ENCODE measurements at places on chromosomes 6 and 20.

GRCh38 chr6:158807515-158808441 lies 11.4 kb downstream of the EZR start:
- DNase-seq: no peak

GRCh38 chr6:158705386-158706126 lies 55.7 kb downstream of the SYTL3 start:
- no peak for DNase-seq

DNA sequence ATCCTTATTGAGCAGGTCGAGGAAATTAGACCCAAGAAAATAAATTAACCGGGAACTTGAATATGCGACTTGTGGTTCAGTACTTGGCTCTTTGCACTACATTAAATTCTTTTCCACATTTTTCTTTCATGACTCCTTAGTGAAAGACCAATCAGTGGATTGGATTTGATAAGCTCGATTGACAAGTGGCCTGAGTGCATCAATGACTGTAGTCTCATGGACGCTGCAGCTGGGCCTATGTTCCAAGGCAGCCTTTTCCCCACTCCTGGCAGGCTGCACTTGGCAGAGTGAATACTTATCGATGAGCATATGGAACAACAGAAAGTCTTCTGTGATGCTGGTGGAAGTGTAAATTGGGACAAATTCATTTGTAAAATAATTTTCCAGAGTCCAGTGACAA lies 210.8 kb upstream of the EXOC2 start:
- DNase-seq: no peak

GRCh38 chr20:42756991-42757390 lies 432.7 kb downstream of the PTPRT start:
- no peak for DNase-seq

GRCh38 chr6:125781314-125781868 lies 9.4 kb upstream of the NCOA7 start:
- no peak for DNase-seq

- no peak for DNase-seq
Measured at GRCh38 chr6:2147766-2148448, 97.5 kb downstream of the GMDS start.

GRCh38 chr20:51529081-51529681 lies 13.3 kb downstream of the NFATC2 start:
- no peak for DNase-seq

DNA sequence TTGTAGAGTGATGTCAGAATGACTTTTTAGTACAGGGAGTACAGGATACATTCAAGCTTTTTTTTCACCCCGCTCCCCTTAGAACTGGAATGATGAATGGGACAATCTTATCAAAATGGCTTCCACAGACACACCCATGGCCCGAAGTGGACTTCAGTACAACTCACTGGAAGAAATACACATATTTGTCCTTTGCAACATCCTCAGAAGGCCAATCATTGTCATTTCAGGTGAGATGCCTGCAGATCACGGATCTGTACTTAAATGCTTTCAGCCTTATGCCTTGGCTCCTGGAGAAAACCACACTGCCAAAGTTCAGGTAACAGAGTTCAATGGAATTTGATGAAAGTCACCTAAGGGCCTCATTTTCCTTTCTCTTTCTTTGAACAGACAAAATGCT lies 8.5 kb downstream of the TNFAIP3 start:
- no peak for DNase-seq

GRCh38 chr6:157961153-157961831 lies 20.4 kb upstream of the SYNJ2 start:
- DNase-seq: no peak

- no peak for DNase-seq
Measured at GRCh38 chr20:40892642-40893041, 136.0 kb upstream of the TOP1 start.

DNA sequence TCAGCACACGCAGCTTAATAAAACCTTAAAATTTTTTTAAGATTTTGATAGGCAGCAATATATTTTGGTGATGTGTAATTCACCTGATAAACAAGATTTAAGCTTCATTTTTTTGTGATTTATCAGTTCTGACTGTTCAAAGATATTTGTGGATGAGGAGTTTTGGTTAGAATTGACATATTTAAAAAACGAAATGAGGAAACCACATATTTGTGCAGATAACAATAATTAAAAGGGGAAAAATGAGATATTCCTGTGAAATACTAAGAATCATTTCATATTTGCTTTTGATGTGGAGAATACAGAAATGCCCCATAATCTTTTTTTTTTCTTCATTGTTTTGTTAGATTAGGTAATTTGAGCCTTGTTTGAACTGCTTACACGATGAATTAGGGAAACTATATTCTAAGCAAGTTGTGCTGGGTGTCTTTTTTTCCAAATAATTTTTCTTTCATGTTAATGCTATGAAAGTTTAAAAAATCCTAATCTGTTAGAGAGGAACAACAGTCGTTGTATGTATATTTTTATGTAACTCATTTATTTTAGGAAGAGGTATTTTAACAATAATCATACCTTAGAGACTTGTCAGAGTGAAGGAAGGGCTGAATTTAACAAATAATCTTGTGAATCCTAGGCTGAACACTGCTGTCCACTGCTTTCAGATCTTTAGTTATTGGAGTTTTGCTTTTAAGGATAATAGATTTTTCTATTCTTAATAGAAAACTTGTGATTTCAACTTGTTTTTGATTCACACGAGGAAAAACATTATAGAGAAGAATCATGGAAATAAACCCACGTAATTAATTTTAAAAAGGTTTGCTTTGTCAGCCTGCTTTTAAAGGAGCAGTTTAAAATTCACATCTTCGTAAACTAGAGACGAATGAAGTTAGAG lies 4.0 kb downstream of the ARID1B start:
- no peak for DNase-seq

DNA sequence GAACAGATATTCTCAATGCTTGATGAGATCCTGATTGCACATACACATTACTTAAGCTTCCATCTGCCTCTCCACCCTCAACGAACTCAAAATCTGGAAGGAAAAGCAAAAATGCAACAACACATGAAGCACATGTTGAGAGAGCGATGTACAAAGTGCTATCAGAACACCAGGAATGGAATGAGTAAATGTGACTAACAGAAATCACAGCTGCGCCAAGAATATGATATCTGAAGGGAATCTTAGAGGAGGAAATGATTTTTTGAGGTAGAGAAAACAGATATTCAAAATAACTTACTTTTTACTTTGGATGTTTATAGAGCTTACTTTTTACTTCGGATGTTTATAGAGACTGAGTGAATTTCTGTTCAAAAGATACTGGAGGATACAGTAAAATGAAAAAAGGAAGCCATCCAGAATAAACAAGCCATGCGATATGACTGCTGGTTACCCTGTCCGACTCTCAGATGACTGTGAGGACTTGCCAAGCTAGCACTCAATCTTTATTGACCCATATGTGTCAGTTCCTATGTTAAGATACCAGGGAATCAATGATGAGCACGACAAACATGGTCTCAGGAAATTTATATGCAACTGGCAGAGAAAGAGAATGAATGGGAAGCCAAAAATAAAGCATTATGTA lies 102.0 kb downstream of the SMLR1 start:
- no peak for DNase-seq

DNA sequence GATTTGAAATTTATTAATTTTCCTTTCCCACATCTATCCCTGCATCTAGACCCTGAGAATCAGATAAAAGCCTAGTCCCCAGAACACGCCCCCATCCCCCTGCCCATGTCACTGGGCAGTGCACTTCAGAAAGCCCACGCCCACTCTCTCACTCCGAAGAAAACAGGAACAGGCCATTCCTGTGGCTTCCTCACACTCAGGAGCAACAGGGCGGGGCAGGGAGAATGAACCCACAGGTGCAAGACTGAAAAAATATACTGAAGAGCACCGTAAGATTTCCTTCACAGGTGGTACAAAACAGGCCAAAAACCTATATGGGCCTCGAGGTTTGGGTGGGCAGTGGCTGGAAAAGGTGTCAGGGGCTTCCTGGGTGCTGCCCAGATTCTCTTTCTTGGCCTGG lies 3.4 kb downstream of the OXT start:
- no peak for DNase-seq

DNA sequence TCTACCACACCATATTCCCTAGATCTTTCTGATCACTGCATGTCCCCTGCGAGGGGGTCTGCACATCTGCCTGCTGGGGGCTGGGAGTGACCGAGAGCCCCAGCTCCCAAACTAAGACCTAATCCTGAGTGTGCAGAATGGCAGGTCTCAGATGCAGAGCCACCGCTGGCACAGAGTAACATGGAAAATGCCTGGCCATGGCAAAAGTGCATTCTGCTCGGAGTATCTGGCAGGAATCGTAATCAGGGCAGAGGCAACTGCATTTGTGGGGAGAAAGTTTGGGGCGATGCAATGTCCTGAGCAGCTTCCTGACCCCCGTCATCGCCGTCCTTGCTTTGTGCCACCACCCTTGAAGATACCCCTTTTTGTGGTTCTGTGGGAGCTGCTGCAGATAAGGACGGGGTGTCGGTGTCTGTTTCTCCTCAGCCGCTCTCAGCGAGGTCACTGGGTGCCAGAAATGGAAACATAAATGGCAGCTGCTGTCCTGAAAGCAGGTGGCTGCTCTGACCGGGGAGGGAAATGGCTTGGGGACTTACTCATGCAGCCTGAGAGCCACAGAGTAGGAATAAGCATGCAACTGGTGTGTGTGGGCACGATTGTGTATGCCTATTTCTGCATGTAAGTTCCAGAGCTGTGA lies 157.9 kb downstream of the LY86 start:
- no peak for DNase-seq

- DNase-seq: no peak
Measured at GRCh38 chr6:82458147-82458546, 94.5 kb downstream of the TPBG start.

DNA sequence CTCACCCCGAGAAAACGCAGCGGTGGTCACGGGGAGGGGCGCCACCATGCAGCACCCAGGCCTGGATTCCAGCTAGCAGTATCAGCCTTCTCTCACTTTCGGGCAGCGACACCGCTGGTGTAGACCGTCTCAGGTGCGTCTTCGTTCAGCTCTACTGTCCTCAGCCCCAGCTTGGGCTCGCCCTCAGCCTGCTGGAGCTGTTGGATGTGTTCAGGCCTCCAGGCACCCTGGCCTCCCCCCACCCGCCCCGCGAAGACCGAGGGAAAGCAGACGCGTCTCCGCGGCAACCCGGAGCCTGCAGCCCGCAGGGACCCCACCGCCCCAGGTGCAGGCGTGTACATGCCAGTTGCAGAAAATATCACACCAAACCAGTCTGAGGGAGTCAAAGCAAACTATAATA lies 60.8 kb upstream of the CARMIL1 start:
- DNase-seq: no peak

DNA sequence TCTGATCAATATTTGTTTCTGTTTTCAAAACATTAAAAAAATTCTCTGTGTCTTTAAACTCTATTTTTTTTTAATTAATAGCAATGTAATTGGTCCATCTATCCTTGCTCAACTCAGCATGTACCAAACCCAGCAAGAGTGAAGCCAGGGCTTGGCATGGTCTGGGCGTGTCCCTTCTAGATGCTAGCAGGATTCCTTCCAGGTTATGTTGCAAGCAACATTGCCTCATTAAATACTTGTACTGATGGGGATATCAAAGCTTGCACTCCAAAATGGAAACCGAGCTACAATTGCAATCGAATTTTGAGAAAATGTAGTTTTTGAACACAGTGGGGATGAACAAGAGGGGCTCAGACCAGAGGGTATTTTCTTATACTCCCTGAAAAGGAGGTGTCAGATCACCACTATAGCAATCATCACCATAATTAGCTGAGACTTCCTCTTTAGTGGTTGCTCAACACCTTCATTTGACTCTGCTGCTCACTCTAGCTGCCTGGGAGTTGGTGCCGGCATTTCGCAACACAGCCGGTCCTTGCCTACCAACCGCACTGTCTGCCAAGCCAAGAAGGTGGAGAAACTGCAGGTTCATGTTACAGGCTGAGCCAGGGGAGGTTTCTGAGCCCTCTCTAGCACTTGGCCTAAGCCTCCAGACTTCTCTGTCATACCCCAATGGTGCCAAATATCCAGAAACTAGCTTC lies 67.8 kb upstream of the RALGAPA2 start:
- no peak for DNase-seq

DNA sequence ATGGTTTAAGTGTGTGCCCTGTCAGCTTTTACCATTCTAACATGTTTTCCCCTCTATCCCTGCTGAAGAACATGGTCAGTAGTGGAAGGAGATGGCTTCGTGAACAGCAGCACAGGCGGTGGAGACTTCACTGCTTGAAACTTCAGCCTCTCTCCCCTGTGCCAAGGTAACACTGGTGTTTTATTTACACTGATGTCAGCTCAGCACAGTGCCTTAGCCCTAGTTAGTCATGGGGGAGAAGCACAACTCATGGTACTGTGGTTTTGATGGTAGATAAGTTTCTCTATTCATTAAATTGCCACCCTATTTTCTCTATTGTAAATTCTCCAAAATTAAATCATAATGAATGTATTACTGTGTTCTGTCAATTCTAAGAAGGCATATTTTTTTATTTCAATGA lies 56.6 kb downstream of the MTHFD1L start:
- no peak for DNase-seq

DNA sequence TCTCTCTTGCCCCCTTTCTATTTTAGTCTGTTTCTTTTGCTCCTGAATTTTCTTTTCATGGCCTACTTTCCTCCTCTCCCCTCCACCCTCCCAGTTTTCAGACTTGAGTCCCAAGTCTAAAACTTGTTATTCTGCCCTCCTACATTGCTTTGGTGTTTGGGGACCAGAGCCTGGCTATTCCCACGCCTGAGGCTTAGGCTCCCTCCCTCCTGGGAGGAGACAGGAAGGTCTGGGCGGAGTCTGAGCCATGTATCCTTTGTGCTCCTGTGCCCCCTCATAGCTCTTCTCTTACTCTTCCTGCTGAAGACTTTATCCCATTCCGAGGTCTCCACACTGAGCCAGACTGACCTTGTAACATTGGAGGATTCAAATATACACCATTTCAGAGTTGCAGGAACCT lies 69.5 kb downstream of the DAAM2 start:
- no peak for DNase-seq

DNA sequence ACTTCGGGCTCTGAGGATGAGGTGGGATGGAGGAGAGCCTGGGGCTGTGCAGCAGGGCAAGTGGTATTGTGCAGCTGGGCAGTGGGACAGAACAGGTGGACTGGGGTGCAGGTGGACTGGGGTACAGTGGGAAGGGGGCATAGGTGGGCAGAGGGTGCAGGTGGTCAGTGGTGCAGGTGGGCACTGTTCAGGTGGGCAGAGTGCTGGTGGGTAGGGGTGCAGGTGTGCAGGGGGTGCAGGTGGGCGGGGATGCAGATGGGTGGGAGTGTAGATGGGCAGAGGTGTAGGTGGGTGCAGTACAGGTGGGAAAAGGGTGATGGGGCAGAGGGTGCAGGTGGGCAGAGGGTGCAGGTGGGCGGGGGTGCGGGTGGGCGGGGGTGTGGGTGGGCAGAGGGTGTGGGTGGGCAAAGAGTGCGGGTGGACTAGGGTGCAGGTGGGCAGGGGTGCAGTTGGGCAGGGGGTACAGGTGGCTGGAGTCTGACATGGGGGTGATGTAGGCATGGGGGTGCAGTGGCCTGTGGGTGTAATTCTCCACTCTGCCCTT lies 20.4 kb downstream of the BHLHE23 start:
- DNase-seq: no peak

GRCh38 chr6:28105245-28105639 lies 19.2 kb upstream of the ZSCAN16 start:
- DNase-seq: no peak

All from forelimb muscle (tissue), 1 donor.